Fibroblast of villous mesenchyme (primary cell): ENCODE measurements at places on chromosomes 12 and 14. TPM values are rescaled to one million over a fixed set of nuclear protein-coding genes. Genes with fewer than 3 reads are reported as not detected.

The COL2A1 gene
- total RNA-seq = under 0.01 TPM in 1 of 2 replicates, not detected in the other

The CATSPERB gene
- total RNA-seq = under 0.01 TPM in 1 of 2 replicates, not detected in the other

The GARIN6 gene
- not detected in 2 replicates for total RNA-seq

The FOXN4 gene
- total RNA-seq = not detected in 2 replicates

The CDK2 gene
- 32.2 and 51.4 TPM in 2 replicates for total RNA-seq

The SLC22A17 gene
- 14.8 and 16.4 TPM in 2 replicates for total RNA-seq
